ENCODE measurements at places on chromosomes 13 and 19.

DNA sequence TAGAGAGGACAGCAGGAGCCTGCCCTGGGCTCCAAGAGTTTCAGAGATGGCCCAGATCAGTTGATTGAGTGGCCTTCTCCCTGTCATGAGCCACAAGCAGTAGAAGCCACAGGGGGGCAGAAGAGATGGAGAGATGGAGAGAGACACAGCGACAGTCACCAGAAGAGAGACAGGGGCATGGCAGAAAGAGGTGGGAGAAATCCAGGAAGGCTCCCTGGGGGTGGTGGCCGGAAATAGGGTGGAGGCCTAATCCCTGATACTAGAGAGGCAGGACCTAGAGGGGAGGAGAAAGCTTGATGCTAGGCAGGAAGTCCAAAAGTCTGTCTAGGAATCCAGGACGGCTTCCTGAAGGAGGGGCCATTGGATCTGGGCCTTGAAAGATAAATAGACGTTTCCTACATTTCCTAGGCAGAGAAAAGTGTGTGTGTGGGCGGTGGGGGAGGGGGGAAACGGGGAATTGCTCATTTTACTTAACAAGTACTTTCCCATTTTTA lies 9.6 kb upstream of the TPM4 start:
- DNase-seq = peak; percentile 69

- DNase-seq = no peak
Observed at GRCh38 chr13:111152844-111153243, 37.7 kb downstream of the ARHGEF7 start.

DNA sequence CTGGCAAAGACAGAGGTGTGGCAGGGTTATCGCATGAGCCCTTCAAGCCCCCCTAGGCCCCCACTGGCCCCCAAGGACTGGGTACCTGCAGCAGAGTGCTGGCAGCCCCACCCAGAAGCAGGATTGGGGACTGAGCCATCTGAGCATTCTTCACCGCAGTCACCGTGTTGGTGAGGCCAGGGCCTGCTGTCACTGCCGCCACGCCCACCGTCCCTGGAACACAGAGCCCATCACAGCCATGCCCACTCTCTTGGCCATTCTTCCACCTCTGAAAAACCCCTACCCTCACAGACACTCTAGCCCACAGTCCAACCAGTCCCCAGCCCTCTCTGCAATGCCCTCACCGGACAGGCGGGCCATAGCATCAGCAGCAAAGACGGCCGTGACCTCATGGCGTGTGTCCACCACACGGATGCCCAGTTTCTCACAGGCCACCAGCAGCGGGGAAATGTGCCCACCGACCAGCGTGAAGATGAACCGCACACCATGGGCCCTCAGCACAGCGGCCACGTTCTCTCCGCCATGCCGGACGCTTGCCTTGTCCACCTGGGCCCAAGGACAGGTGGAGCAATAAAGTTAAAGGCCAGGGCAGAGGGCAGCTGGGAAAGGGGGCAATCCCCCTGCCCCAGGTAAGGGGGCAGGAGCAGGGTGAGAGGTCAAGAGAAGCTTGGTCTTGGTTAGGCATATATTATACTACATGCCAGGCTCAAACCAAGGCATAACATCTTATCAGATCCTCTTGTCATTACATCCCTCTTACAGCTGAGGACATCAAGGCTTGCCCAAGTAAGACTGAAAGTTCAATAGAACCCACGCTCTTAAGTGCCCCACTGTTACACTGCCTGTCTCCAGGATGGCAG lies 16.1 kb downstream of the SYDE1 start:
- DNase-seq = no peak

GRCh38 chr13:40502236-40502635 lies 164.2 kb downstream of the FOXO1 start:
- no peak for DNase-seq

GRCh38 chr13:111232191-111232590 lies 88.3 kb upstream of the TEX29 start:
- DNase-seq = no peak

- DNase-seq = no peak
Observed at GRCh38 chr13:40272776-40273139, 393.7 kb downstream of the FOXO1 start.

DNA sequence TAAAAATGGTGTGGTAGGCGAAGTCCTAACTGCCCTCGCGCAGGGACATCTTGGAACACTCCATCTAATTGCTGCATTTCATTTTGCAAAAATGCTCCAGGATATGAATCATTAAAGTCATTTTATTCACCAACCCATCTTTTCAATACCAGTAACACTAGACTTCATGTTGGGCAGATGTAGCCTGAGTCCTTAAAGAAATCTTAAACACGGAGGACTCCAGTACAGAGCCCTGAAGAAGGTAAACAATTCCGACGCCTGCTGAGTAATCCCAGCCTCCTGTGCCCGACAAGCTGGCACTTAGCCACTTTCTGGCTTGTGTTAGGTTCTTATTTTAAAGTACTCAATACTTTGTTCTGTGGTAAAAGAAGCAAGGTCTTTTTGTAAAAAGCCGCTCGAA lies 58.0 kb upstream of the IRS2 start:
- no peak for DNase-seq

Data from activated CD4-positive, alpha-beta T cell treated with anti-CD3 and anti-CD28 coated beads, Interleukin-2, amount 10 ng/mL, durations not matched to agents 7 days and 5 days (primary cell).